ENCODE measurements at places on chromosomes 2 and 18.

DNA sequence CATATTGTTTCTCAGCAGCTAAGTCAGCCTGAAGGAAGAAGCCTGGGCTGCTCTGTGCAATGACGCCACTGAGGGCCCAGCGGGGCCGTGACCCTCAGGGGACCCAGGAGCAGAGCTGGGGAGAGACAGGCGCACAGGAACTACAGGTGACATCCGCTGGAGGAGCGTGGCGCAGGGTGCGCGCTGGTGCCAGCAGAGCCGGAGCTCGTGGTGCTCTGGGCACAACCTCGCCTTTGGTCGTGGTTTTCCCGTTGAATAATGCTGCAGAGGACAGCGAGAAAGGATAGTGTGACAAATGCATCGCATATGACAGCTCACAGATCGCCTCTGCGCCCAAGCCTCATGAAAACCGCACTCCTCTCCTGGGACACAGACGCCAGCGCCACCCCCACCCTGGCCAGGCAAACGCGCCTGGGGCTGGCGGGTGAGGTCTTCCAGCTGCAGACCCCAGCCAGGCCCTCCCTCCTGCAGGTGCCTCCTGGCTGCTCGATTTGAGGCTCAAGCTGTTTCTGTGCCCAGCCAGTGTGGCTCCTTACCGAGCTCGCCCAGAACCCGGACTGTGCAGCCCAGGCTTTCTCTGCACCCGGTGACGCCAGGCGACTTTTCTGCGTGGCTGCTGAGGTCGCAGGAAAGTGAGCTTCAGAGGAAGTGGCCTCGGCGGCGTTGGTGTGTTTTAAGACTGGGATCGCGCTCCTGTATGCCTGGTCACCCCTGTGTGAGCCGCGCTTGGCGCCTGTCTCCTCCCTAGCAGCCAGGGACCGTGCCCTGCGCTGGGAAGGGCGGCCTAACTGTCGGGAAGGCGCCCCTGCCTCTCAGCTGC is 583.1 kb upstream of the HS6ST1 start:
- DNase-seq = no peak

DNA sequence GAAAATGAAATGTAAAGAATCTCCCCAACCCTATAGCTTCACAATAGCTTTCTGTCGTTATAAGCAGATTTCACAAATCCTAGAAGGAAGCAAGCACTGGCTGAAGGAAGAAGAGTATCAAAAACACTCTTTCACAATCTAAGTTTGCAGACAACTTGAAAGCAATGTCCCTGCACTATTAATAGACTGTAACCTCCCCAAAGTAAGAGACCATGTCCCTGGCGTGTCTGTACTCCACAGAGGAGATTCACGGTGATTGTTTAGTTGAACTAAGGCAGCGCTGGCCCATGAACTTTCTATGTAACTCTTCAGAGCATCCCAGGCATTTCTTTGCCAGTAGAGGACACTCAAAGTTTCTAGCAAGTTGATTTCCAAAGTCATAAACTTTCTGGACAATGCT is 128.0 kb upstream of the HNRNPA3 start:
- no peak for DNase-seq

DNA sequence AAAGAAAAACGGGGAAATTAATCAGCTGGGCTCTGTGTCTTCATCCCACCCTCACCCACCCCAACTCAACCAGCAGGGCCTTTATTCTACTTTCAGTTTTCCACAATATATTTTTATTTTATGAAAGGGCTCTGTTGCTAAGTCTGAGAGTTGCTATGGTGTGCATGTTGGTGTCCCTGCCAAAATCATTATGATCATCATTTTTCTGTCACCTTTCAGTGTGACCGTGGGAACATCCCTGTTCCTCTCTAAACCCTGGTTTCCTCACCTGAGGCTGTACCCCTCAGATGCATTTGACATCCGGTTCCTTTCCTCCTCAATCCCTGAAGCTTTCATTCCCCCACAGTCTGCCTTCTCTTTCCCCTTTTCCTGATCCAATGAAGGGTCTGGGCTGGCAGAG is 180.5 kb downstream of the ZFP36L2 start:
- DNase-seq = no peak

DNA sequence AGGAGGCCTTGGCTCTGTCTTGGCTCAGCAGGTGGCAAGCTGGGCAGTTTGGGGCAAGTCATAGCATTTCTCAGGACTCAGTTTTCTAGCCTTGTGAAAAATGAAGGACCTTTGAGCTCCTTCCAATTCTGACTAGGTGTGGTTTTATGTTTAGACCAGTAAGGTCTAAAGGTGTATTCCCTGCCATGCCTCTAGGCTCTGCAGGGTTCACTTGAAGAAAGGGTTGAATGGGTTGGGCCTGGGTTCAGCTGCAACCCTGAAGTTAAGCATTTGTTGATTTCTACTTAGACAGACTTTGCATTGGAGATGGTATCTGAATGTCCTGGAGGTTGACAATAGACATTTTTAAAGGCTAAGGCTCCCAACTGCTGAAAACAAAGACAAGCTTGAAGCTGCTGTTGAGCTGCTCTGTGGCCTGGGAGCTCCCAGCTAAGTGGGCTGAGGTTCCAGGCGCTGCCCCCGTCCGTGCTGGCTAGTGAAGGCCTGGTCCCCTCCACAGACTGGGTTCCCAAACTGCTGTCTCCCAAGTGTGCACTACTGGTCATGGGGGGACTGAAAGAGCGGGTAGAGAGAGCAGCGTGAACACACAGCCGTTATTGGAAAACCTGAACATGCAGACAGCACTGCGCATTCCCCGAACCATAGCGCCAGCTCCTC is 100.7 kb upstream of the SMAD7 start:
- DNase-seq = no peak

DNA sequence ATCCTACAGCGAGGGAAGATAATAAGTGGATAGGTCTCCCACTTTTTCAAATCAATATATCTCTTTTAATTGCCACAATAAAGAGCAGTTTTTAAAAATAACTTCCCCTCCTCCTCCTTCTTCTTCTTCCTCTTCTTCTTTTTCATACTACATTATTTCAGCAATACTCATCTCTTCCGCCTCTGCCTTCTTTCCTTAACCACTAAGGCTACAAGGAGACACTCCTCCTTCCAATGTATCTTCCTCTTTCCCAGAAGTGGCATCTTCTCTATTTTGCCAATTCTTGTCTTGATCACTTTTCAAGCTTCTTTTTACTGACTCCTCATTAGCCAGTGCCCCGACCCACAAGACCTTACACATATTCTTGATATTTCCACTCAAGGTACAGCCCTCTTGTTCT is 546.6 kb upstream of the CHAC2 start:
- DNase-seq = no peak

DNA sequence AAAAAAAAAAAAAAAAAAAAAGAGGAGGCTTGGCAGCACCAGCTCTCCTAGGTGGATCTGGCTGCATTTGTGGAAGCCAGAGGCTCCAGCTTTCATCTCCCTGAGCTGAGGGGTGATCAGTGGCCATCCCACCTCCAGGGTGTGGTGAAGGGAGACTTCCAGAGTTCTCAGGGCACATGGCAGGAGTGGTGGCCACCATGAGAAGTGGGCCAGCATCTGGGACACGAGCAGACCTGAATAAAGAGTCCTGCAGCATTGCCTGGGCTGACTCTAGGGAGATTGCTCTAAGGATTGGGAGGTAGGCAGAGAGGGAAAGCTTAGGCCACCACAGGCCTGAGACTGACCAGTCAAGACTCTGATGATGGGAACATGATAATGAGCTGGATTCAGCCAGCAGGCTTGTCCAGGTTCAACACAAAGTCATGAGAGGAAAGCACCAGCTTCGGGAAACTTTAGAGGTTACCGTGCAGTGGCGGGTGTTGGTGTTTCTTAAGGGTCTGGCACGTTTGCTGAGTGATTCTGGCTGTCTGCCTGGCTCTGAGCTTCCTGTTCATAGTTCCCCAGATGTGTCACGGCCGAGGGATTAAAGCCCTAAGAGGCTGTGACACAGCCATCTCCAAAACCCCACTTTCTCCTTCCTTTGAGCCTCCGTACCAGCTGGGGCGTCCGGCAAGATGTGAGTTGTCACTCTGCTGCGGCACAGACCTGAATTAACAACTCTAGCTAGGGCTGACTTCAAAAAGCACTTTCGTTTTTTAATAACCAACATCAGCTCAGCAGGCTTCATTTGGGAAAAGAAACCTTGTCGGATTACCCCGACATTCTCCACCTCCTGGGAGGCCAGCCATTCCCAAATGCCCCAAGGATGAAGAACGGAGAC is 38.3 kb upstream of the IL1R1 start:
- no peak for DNase-seq

- no peak for DNase-seq
Measured at GRCh38 chr18:34626404-34627136, 83.5 kb upstream of the DTNA start.

DNA sequence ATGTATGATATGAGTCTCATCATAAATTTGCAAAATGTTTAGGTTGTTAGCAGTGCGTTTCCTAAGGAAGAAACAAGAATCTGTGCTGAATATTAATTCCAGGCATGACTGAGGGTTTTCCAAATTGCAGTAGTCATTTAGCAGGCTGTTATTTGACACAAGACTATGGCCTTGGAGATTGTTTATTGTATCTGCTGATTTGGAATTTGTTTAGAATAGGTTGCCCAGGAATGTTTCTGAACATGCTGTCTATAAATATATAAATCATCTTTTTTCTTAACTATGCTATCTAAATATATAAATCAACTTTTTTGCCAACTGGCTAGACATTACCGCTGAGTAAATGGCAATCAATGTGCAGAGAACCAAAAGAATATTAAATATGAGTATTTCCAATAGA is 90.9 kb downstream of the DOK6 start:
- DNase-seq = no peak

DNA sequence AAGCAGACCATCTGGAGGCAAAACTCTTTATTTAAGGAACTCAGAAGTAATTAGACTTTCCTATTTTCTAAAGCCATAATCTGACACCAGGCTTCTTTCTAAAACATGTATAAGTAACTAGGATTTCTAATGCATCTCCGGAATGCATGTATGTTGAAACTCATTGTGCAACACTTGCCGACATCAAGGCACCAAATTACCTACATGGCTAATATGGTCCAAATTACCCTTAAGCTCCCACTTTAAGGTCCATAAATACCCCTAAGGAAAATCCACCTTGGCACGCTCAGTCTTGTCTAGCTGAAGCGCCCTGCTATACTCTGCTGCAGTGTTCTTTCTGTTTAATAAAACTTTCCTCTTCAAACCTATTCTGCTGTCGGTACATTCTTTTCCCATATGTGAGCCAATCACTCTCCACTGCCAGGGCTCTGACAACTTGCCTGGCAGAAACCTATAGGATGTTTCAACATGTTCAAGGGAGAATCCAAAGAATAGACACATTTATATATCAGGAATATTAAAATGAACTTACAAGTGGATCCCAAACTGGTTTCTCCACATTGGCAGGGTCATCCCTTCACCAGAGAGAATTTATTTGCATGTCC is 171.9 kb downstream of the GALNT1 start:
- DNase-seq = no peak

GRCh38 chr2:197369228-197369932 is 58.8 kb upstream of the ANKRD44 start:
- no peak for DNase-seq

DNA sequence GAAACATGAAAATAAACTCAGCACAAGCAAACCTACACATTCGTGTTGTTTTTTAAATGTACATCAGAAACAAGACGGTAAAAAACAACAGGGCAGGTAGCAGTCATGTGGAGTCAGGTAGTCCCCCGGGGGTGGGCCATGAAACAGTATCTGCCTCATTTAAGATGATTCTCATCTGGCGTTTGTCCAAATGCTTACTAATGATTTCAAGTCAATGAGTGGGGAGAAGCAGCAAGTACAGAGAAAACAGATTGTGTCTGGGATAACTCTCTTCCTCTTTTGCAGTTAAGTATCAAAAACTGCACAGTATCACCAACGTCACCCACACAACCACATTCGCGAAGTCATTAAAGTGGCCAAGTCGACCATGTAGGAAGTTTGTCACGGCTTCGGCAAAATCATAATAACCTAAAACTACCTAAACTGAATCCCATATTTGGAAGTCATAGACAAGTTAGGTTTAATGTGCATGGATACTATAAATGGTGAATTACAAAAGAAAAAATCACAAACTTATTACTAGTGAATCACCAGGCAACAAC is 1.3 kb downstream of the LAPTM4A start:
- DNase-seq = no peak

GRCh38 chr18:56870982-56871381 is 219.8 kb downstream of the WDR7 start:
- DNase-seq = no peak

- DNase-seq = no peak
Measured at GRCh38 chr2:110816404-110817365, 84.3 kb downstream of the ACOXL start.

Data from CD8-positive, alpha-beta T cell (primary cell).